ENCODE measurements at places on chromosomes 6 and 20.
A peak's percentile ranks its signal among the peaks of the same experiment; 100 is the strongest.

- no peak for DNase-seq
Observed at GRCh38 chr6:157033428-157034140, 256.4 kb downstream of the ARID1B start.

GRCh38 chr6:159866286-159867247 lies 24.2 kb upstream of the MAS1 start:
- DNase-seq, result no peak

DNA sequence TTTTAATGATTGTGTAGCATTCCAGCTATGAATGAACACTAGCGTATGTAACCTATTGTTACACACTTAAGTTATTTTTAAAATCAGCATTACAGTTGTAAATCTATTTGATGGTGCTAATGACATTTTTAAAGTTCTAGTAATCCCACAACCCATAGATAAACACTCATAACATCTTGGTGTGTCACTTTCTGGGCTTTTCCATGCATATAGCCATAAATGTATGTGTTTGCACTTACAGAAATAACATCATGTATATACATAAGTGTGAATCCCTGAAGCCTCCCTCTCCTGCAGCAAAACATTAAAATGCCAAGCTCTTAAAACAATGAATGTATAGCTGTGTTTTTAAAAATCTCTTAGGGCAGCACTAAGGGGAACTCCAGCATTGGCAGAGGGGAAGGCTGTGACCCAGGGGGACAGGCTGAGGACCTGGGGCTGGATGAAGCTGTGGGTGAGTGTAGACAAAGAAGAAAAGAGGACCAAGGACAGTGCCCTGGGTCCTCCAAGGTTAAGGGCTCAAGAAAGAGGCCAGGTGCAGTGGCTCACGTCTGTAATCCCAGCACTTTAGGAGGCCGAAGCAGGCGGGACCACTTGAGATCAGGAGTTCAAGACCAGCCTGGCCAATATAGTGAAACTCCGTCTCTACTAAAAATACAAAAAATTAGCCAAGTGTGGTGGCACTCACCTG lies 929 bp upstream of the CENPB start:
- DNase-seq, result no peak

DNA sequence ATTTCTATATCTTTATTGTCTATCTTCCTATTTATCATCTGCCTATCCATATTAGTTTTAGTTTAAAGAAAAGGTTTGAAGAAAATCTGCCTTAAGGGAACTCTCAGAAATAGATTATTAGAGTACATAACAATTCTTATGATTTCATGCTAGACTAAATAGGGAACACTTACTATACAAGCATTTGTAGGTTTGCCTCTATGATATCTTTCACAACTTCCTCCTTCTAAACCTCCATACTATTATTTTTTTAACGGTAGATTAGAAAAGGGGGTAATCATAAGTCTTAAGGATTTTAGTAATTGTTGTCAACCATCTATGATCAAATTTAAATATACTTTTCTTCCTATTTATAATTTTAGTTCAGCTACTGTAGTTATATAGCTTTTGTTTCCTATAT lies 11.6 kb upstream of the DSE start:
- no peak for DNase-seq

DNA sequence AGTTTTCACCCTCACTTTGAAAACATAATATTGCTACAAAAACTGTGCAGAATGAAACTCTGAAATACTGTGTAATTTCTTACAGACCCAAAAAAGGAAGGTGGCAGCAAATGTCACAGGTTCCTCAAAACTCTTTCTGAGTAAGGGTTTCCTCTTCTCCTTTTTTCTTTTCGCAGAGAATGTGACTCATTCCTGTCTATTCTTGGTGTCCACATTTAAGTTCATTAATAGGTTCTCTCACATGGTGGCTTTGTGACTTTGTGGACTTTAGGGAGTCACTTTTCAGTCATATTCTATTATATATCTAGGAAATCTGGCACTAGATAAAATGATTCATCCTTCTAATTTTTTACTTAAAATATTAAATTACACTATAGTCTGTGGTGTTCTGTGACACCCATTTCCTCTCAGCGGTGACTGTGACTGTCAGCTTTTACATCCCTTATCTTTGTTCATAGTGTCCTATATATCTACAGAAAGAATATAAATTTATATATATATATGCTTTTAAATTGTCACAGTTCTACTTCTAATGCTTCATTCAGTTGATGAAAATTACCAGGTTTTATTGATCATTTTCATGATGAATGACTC lies 126.8 kb upstream of the HCRTR2 start:
- no peak for DNase-seq

- DNase-seq, result no peak
Observed at GRCh38 chr6:74892091-74892490, 313.8 kb downstream of the COL12A1 start.

DNA sequence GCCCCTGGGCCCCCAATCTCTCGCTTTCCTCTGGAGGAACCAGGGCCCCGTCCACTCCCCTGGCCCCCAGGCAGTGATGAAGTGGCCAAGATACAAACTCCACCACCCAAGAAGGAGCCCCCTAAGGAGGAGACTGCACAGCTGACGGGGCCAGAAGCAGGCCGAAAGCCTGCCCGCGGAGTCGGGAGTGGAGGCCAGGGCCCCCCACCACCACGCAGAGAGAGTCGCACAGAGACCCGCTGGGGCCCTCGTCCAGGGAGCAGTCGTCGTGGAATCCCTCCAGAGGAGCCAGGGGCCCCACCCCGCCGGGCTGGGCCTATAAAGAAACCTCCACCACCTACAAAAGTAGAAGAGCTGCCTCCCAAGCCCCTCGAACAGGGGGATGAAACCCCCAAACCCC lies 10.7 kb downstream of the PRRC2A start:
- no peak for DNase-seq

DNA sequence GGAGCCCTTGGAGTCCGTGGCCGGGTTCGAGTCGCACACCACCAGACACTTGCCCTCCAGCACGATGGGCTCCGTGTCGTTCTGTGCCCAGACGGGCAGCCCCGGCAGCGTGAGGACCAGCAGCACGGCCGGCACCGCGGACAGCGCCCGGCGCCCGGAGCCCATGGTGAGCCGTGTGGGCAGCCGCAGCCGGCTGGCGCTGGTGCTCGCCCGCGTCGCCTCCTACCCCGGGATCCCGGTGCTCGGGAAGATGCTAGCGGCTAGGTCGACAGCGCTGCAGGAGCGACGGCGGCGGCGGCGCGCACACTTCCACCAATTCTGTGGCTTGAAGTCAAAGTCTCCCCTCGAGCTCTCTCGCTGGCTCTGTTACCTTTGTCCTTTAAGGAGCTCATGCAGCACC lies 1.3 kb downstream of the CBLN4 start:
- DNase-seq, result no peak

DNA sequence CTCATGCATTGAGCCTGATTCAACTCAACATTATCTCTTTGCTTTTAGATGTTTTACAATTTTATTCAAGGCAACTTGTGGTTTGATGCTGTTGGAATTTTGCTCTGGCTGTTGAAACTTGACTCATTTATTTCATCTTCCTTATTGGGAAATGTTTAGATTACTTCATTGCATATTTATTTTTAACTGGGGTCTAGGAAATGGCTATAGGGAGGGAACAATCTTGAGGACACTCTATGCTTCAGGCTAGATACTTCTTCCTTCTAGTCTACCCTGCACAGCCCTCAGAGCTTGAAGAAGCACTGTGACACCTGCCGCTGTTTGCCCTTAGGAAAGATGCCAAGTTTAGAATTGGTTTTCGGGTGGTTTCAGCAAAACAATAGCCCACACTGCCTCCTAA lies 183.4 kb downstream of the ADGRG6 start:
- DNase-seq, result no peak

DNA sequence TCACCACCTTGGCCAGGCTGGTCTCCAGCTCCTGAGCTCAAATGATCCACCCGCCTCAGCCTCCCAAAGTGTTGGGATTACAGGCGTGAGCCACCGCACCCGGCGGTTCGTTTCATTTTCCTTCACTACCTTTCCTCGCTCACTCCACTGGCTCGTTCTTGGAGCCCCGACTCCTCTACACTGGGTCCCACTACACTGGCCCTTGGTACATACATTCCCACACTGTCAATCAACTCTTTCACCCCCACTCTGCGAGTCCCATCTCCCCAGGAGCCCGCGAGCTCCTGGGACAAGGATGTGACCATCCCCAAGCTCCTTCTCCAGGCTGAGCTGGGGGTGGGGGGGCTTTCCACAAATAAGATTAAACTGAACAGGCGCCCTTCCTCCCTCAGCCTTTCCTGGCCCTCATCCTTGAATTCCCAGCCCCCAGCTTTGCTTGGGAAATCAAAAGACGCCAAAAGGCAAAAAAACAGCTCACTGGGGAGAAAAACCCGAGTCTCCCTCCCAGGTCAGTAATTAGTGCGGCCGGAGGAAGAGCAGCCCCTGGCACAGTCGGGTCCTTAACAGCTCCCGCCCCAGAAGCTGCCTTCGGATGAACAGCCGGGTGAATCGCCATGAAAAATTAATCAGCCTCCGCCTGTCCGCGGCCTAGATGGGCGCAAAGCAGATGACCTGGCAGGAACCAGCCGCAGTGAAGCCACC lies 42.8 kb upstream of the LY86 start:
- no peak for DNase-seq

- DNase-seq, result no peak
Observed at GRCh38 chr6:13141387-13141786, 186.9 kb downstream of the TBC1D7 start.

- no peak for DNase-seq
Observed at GRCh38 chr20:17895641-17896171, 72.9 kb downstream of the SNX5 start.

GRCh38 chr6:83273596-83273995 lies 80.4 kb downstream of the RWDD2A start:
- no peak for DNase-seq

DNA sequence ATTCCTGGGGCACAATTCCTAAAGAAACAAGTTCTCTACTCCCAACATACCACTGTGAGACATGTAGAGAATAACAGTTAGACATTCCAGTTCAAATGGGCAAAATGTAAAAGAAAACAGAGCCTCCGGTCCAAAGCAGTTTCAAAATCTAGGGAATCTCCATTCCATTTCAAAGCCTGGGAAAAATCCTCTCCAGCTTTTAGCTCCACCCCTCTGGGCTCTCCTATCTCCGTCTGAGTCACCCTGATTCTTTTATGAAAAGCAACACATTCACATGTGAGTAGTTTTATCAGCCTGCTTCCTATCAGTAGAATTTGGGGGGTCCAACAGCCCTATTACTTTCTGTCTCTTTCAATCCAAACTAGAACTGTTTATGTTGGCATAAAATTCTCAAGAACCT lies 3.7 kb downstream of the CSNK2A1 start:
- DNase-seq, result no peak

DNA sequence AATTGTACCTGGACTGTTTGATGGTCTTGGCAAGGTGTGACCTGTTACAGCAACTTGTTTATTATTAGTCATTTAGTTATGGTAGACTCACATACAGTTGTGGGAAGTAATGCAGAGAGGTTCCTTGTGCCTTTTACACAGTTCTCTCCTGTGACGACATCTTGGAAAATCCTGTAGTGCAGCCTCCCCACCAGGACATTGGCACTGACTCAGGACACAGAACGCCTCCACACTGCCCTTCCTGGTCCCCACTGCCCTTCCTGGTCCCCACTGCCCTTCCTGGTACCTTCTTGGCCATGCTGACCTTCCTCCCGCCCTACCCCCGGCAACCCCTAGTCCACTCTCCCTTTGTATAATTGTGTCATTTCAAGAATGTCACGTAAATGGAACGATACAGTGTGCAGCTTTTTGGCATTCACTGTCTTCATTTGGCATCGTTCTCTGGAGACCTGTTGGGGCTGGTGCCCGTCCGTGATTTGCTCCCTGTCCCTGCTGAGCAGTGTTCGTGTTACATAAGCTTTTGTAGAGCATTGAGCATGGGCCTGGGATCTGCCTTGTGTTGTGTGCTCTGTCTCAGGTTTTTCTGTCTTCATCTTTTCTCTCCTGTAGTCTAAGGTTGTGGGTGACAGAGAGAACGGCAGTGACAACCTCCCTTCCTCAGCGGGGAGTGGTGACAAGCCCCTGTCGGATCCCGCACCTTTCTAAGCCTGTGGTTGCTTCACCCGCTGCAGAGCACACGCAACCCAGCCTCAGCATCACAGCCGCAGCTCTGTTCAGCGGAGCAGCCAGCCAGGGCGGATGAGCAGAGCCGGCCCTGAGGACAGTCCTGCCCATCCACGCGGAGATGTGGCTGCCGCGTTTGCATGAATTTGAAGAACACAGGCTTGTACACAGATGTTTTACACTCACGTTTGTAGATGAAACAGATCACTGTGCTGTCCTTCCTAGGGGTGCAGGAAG lies 5.4 kb upstream of the DNAJC5 start:
- DNase-seq, result no peak

- no peak for DNase-seq
Observed at GRCh38 chr20:44627364-44628010, 24.0 kb downstream of the ADA start.

- DNase-seq, result no peak
Observed at GRCh38 chr6:36616893-36617521, 22.8 kb downstream of the SRSF3 start.

- DNase-seq, result no peak
Observed at GRCh38 chr20:51158226-51158625, 135.3 kb upstream of the KCNG1 start.

GRCh38 chr6:125747589-125748405 lies 1.6 kb upstream of the HEY2 start:
- DNase-seq, result peak; percentile 54

- DNase-seq, result no peak
Observed at GRCh38 chr6:132571774-132572173, 1.7 kb downstream of the TAAR6 start.

DNA sequence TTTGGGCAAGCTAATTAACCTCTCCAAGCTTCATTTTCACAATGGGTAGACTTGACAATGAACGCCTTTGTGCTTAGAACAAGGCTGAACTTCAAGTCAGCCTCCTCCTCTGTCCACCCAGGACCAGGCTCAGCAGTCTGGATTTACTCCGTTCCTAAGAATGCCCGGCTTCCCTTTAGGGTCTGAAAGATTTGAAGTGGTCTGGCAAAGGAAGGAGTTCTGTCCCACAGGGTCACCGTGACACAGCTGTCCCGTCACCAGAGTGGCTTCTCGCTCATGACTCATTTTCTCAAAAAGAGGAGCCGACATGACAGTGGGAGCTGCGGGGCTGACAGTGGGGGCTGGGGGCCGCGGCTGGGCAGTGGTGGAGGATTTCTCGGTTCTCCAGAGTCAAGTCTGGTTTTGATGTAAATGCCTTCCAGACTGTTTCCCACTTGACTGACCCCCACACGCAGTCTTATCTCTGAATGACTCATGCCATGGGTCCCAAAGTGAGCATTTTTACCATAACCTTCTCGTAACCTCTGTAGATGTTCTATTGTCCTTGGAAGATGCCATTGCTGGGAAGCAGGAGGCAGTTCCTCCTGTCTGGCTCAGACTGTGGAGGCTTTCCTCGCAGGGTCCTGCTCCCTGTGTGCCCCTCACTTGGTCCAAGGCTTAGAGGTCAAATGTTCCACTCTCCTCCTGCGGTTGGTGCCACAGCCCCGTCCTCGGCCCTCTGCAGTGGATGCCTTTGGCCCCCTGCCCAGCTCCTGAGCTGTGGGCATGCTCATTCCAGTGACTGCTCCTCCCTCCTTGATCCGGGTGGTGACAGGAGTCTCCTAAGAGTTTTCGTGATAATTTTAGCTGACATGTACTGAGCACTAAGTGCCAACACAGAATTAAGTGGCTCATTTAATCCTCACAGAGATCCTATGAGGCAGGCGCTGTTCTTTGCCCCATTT lies 253.1 kb downstream of the FNDC1 start:
- no peak for DNase-seq

- no peak for DNase-seq
Observed at GRCh38 chr6:69631552-69632346, 165.1 kb downstream of the LMBRD1 start.
